ENCODE measurements at places on chromosomes 16 and 17. TPM values are rescaled to one million over a fixed set of nuclear protein-coding genes. Genes with fewer than 3 reads are reported as not detected.

CD79B gene
- 4.8 TPM for total RNA-seq

GRCh38 chr16:55703003-55704001 lies 47.5 kb downstream of the SLC6A2 start:
- DNase-seq = no peak

DNA sequence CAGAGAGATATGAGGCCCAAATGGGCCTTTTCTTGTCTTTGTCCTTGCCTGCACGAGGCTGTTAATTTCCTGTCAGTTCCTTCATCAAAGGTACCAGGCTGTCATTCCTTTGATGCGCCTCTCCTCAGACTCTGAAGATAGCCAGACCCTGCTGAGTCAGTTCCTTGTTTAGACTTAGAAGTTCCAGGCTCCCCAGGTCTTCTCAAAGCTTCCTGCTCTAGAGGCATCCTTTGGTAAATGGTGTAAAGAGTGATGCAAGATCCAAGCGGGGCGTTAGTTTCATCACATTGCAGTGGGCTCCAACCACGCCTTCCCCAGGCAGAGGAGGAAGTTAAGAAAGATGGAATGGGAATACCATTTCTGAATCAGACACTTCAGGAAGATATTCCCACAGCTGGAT lies 4.0 kb upstream of the CDH11 start:
- DNase-seq = no peak

SULT1A3 gene
- total RNA-seq = 22.6 TPM

DNA sequence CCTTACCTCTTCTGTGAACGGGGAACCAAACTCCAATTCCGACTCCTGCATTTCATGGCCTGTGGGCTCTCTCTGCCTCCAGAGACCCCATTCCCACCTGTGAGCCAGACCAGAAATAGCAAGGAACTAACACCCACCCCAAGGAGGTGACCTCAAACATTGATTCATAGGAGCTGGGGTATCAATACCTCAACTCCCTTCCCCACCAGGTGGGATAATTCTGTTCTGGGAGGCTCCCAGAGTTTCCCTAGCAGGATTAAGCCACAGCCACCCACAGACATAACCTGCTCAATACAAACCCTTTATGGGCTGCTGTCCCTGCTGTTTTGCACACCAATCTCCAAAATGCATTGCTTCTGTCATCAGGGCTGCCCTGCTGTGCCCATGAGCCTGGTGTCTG lies 59.6 kb upstream of the FOXF1 start:
- no peak for DNase-seq

DNA sequence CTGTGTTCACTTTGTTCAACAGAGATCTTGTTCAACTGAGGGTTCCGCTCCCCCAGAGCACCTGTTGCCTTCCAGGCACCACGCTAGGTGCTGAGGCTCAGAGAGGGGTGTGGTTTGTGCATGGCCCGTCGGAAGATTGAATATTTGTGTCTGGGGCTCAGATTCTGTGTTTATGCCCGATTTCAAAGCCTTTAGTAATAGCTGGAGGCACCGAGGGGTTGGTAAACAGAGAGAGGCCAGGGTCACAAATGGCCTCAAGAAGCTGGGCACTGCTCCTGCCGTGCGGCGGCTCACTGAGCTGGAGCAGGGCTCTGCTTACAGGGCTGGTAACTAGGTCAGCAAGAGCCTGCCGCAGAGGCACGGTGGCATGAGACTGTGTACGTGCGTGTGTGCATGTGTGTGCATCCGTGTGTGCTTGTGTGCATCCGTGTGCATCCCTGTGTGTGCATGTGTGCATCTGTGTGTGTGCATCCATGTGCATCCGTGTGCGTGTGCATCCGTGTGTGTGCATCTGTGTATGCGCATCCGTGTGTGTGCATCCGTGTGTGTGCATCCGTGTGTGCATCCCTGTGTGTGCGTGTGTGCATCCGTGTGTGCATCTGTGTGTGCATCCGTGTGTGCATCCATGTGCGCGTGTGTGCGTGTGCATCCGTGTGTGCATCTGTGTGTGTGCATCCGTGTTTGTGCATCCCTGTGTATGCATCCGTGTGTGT lies 5.4 kb downstream of the ITGAE start:
- no peak for DNase-seq

- DNase-seq = peak; percentile 64
These were observed 5.8 kb upstream of the FASN start for GRCh38 chr17:82103553-82104451.

GRCh38 chr17:77441940-77442339 lies 301.2 kb downstream of the SEC14L1 start:
- DNase-seq = no peak

DNA sequence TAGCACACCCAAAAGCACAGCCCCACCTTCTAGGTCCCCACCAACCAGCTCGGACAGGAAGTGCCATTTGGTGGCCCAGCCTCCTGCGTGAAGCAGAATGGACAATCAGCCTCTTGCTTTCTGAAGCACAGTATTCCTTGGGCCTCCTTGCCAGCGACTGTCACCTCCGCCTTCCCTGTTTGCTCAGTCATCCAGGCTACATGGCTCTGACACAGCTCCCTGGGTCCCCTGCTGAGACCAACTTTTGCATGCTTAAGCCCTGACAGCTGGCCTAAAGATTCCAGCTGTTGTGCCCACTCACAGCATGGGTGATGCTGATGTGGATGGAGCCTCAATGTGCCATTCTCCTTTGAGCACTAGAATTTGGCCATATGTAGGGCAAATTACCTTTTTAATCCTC lies 4.5 kb upstream of the CACNG5 start:
- no peak for DNase-seq

MT1A gene
- 104 TPM for total RNA-seq

ZNF597 gene
- 2.3 TPM for total RNA-seq

- peak; percentile 78 for DNase-seq
These were observed 154.0 kb downstream of the ZNF423 start for GRCh38 chr16:49701789-49702494.
